Right renal pelvis (tissue), 4 donors: ENCODE measurements at places on chromosomes 7 and 10.

DNA sequence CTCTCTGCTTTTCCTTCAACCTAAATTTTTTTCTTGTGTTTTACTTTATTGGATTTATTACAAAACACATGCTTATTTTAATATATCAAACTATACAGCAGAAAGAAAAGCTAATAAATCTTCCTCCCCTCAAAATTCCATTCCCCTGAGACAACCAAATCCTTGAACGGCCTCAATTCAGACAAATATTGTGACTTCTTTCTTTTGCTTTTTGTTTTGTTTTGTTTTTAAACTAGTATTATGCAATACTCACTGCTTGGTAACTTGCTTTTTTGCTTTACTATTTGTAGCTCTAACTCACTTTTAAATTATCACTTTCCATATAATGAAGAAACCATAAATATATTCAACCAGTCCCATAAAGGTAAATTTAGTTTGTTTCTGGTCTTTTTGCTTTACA is 59.4 kb upstream of the CDK1 start:
- no peak for DNase-seq

DNA sequence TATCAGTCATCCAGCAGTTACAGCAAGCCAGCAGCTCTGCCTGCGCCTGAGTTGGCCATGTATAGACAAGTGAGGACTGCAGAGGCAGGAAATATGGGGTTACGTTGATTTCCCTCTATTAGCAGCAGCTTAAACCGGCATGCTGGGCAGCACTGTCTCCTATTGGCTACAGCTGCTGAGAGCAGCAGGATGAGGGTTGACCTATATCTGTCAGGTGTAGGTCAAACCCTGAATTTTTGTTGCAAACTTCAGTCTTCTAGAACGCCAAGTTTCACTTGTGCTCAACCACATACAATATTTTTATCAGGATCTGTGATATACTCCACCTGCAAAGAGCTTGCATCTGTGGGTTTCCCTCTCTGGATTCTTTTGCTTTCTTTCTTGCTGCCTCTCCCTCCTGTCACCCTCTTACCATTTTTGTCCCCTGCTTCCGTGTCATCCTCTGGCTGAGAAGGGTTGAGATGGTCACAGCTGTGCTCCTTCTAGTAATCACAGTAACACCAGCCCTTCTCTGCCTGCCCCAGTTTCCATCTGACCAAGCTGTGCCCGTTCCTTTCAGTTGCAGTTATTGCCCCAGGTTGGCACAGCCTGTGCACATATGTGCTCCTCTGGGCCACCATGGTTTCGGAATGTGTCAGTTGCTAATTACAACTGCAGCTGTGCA is 23.8 kb upstream of the GLCCI1 start:
- DNase-seq: no peak

DNA sequence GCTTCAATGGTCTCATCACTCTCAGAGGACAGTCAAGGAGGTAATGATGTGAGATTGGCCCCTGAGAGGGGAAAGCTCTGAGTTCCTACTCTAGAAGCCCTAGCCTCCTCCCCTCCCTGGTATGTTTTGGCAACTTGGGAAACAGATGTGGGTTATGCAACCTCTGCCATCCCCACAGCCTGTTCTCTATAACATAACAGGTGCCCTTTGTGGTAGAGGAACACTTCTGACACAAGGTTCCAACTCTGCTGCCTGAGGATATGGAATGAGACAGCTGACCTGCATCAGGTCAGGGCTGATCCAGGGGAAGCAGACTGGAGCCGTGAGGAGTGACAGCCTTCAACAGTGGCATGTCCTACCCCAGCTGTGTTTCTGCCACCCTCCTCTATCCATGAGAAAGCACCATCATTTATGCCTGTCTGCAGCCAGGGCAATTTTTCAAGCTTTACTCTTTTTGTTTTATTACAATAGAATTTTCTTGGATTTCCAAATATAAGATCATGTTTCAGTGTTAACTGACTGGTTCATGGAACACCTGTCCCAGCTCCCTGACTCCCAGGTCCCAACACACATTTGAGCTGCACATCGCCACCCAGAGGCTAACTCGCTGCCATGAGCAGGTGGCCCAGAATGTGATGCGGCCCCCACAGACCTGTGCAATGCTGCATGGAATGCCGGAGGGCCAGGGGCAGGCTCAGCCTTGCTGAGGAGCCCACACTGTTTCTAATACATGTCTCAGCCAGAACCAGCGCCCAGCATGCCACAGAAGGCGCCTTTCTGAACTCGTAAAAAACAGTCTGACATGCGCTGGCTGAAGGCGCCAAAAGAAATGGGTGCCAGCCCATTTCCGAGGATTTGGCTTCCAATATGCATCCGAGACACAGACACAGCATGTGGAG is 124.8 kb upstream of the CHST15 start:
- no peak for DNase-seq

GRCh38 chr10:95814011-95814727 is 58.2 kb downstream of the ENTPD1 start:
- peak; percentile 20 for DNase-seq

DNA sequence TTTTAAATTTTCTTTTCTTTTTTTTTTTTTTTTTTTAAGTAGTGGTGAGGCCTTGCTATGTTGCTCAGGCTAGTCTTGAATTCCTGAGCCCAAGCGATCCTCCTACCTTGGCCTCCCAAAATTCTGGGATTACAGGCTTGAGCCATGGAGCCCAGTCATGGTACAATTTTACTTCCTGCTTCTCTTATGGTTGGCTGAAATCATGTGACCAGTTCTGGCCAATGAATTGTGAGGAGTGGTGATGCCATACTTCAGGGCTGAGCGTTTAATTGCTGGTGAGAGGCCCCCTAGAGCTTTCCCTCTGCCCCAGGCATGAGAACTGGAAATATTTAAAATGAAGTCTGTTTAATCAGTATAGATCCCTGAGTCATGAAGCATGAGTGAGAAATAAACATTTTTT is 22.2 kb upstream of the BAIAP2L1 start:
- DNase-seq: no peak

DNA sequence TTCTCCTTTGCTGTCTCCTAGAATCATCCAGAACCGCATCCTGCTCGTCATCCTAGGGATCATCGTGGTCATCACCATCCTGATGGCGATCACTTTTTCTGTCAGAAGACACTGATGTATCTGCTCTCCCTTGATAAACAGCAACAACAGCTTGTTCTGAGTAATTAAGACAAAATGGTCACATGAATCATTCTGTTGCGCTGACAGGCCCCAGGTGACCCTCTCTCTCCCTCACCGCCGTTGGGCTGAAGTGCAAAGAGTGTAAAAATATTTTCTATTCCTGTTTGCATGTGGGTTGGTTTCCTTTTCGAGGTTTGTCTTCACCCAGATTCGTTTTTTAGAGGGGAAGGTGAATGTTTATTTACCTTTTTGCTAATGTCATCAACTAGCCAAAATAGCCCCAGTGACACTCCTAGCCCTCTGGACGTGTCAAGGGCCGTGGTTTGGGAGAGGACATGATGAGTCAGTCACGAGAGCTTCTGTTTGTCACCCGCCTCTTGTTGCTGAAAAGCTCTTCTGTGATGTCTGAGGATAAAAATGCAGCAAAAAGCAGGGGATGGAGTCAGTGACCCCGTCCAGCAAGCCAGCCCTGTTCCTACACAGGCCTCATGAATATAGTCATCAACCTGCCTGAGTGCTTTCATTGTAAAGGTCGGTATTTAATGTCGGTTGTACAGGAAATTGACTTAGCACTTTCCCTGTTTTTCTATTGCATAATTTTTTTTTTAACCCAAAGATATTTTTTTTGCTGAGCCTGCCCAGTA is 134.6 kb upstream of the TCF7L2 start:
- DNase-seq: no peak

GRCh38 chr7:141184532-141185190 is 110.8 kb downstream of the TMEM178B start:
- no peak for DNase-seq

GRCh38 chr7:48170506-48170905 is 752 bp upstream of the ABCA13 start:
- no peak for DNase-seq

GRCh38 chr7:43747328-43748105 is 11.0 kb upstream of the BLVRA start:
- DNase-seq: no peak

GRCh38 chr10:15188603-15189002 is 20.1 kb upstream of the NMT2 start:
- no peak for DNase-seq

GRCh38 chr10:15253951-15254807 is 85.7 kb upstream of the NMT2 start:
- DNase-seq: no peak

- DNase-seq: peak; percentile 83
These were observed at the start of gene IFIT1 for GRCh38 chr10:89391907-89392756. IFIT1 (plus strand) TSS chr10:89392623; CDS start chr10:89392713, 90 bp downstream.

GRCh38 chr10:73894245-73894971 is 16.5 kb upstream of the PLAU start:
- DNase-seq: no peak

DNA sequence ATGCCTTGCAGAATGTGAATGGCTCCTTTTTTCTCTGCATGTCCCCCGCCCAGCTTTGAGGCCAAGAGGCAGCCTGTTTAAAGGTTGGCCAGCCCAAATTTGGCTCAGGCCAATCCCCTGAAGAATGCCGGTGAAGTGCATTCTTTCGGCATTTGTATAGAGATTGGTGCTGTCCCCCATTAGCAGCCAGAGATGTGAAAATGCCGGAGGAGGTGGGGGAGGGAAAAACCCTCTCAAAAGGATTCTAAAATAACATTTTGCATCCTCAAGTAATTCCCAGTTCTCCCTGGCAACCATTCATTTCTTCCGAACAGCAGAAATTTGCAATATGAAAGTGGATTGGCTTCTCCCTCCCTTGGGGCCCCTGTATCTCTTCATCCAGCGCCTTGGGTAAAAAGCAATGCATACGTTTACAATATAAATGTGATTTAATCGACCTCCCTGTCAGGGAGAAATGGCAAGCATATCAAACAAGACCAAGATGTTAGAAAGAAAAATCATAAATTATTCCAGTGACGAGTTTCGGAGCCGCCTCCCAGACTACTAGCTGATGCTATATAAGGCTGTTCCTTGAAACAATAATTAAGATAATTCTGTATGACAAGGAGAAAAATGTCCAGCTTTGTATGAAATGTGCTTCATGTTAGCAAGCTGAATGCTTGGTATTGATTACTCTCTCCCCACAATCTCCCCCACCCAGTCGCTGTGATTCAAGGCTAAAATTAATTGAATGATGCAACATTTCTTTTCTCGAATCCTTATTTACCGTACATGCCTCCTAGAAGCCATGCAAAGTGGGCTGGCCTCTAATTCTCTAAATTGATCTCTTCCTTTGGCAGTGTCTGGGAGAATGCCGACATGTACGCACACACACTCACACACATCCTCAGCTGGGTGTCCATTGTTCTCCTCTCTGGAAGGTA is 323.7 kb downstream of the RPS24 start:
- no peak for DNase-seq

GRCh38 chr10:121405953-121406352 is 192.3 kb downstream of the FGFR2 start:
- no peak for DNase-seq

DNA sequence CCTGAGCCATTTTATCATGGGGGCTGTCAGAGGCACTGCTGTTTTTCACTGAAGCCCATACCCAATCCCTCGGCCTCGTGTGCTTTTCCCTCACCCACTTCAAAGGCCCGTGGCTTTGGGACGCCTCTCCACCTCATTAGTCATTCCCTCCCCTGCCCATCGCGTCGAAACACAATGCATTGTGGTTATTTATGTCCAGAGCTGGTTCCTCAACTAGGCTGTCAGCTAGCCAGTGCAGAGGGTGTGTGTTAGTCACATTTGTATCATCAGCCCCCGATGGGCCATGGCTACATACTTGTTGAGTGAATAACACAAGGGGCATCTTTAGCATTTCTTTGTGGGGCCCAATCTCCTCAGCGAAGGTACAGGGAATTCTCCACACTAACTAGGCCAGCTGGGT is 3.8 kb upstream of the CRCP start:
- DNase-seq: no peak

DNA sequence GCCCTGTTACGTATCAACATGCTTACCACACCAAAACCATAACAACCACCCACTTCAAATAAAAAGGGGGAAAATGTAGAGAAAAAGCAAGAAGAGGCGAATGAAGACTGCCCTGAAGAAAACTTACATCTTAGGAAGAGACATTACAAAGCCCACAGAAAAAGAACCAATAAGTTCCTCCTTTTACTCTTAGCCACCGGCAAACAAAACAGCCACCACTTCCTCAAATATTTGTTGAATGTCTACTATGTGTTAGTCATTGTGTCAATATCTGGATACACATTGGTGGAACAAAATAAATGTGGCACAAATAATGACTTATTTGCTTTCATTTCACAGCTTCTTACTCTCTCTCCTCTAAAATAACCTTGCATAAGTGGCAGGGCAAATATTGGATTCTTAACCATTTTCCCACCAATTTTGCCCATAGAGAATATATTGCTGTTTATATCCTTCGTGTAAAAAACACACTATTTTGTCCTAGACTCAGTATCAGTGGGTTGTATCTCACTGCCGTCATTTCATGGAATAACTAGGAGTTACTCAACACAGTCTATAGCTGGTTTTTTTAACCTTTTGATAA is 106.8 kb downstream of the ANK3 start:
- no peak for DNase-seq

- no peak for DNase-seq
These were observed 160.1 kb downstream of the FZD1 start for GRCh38 chr7:91424371-91424770.

DNA sequence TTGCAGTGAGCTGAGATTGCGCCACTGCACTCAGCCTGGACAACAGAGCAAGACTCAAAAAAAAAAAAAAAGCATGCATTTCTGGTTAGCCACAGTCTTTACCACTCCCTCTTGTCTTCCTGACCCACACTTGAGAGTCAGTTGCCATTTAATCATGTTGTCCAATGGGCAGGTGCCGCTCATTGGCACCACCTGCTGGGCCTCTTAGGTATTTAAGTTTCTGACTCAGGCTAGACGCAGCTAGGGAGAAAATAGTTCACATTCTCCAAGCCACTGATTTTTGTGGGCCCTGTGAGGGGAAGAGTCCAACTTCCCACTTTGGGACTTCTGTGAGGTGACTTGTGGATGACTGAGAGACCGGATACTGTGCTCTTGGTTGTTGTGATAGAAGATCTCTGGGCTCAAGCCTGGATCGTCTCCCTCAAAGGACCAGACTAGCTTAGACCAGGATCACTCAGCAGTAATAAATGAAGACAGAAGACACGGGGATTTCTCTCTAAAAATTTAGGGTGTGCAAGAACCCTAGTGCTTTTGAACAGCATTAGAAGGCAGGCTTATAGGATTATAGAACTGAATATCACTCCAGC is 26.8 kb upstream of the SORCS3 start:
- no peak for DNase-seq

DNA sequence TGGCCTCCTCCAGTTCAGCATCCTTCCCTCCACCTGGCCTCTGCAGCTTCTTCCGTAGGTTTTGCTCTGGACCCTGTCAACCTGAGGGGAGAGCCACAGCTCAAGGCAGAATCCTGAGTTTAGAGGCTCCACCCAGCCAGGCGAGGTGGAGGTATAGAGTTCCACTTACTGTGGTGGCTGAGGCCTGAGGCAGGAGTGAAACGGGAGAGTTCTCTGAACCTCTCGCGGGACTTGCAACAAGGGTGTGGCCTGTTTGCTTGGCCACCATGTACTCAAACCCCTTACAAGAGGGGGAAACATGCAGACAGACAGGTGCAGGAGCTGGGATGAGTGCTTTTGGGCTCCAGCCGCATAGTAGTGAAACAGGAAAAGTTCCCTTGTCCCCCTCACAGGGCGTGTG is 154.0 kb upstream of the C7orf33 start:
- no peak for DNase-seq

GRCh38 chr7:100900978-100901377 is 5.3 kb upstream of the ACHE start:
- no peak for DNase-seq
